ENCODE measurements at places on chromosomes 12 and 14. TPM values are rescaled to one million over a fixed set of nuclear protein-coding genes. Genes with fewer than 3 reads are reported as not detected.

Gene NEUROD4
- not detected for total RNA-seq

Gene MORN3
- not detected for total RNA-seq

Gene ANKRD33
- not detected for total RNA-seq

Gene ZBTB25
- 11.4 TPM for total RNA-seq

Gene TAS2R9
- total RNA-seq, result not detected

Gene CACNA2D4
- total RNA-seq, result 0.25 TPM

Gene TEAD4
- total RNA-seq, result 201 TPM

Gene TMEM119
- total RNA-seq, result not detected

Gene NDUFB1
- total RNA-seq, result 1,081 TPM

DNA sequence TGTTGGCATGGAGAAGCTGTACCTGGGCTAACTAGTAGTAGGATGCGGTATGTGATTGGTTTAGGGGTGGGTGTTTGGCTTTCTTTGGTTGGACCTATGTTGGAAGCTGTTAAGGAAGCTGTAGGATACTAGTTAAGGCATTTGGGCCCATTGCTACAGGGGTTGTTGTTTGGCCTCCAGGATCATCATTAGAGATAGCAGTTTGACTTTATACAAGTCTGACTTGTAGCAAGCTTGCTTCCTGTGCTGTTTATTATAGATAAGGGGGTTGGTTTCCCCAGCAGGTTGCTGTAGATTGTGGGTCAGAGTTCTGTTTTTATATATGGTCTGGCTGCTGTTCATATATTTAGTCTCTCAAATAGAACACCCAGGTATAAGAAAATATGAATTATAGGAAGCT, 1.4 kb upstream of the PRIM1 start:
- no peaks in the 10 kb centered on the region for H3K27me3 ChIP-seq
- no peaks in the 10 kb centered on the region for H3K36me3 ChIP-seq
- H3K27ac ChIP-seq, result no peak overlapping the region
- H3K4me3 ChIP-seq, result no peak overlapping the region
- H3K4me1 ChIP-seq, result peaks cover 3% of the 10 kb centered on the region

- peak within 1 kb of the TSS; percentile 79 for H3K27ac ChIP-seq
- no peaks in the 10 kb centered on the region for H3K36me3 ChIP-seq
- DNase-seq, result peak; percentile 70
- H3K27me3 ChIP-seq, result peaks cover 5% of the 10 kb centered on the region
These were observed at the start of gene ITGA5 for GRCh38 chr12:54419088-54419887. Gene ITGA5, minus strand, starts transcription at chr12:54419266. Its CDS starts 68 bp downstream, at chr12:54419198.

- no peaks in the 10 kb centered on the region for H3K36me3 ChIP-seq
- no peak overlapping the region for H3K4me3 ChIP-seq
- H3K4me1 ChIP-seq, result peaks cover 6% of the 10 kb centered on the region
- no peak overlapping the region for H3K27ac ChIP-seq
These were observed 39.3 kb downstream of the SLC25A47 start for GRCh38 chr14:100362311-100362927.

GRCh38 chr14:105311838-105312237, 2.7 kb upstream of the PACS2 start:
- H3K4me1 ChIP-seq, result peaks cover 23% of the 10 kb centered on the region
- no peaks in the 10 kb centered on the region for H3K36me3 ChIP-seq
- no peak overlapping the region for H3K4me3 ChIP-seq
- no peak overlapping the region for H3K27ac ChIP-seq
- DNase-seq, result no peak

DNA sequence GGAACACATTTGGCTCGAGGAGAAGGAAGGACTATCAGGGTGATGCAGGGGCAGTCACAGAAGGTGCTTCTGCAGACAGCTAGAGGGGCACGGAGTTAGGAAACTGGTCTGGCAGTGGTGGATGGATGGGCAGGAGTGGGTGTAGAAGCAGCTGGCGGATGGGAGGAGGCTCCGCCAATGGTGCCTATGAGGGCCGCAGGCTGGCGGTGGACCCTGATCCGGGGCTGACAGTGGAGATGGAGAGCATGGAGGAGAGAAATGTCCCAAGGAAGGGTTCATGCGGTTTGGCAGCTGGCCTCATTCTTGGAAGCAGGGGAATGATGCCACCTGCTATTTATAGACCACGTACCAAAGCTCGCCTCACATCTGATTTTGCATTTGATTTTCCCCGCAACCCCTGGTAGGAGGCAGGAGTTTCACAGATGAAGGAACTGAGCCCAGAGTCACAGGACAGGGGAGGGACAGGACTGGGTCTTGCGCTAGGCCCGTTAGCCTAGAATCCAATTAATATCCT, 237.1 kb downstream of the FOXN3 start:
- H3K36me3 ChIP-seq, result no peaks in the 10 kb centered on the region
- no peak overlapping the region for H3K4me3 ChIP-seq
- H3K27ac ChIP-seq, result peak overlapping the region; percentile 51
- no peaks in the 10 kb centered on the region for H3K27me3 ChIP-seq

- no peak overlapping the region for H3K4me3 ChIP-seq
- no peak overlapping the region for H3K27ac ChIP-seq
- no peak for DNase-seq
- H3K27me3 ChIP-seq, result no peaks in the 10 kb centered on the region
- no peaks in the 10 kb centered on the region for H3K36me3 ChIP-seq
These were observed 250.1 kb upstream of the CAND1 start for GRCh38 chr12:67019070-67019469.

DNA sequence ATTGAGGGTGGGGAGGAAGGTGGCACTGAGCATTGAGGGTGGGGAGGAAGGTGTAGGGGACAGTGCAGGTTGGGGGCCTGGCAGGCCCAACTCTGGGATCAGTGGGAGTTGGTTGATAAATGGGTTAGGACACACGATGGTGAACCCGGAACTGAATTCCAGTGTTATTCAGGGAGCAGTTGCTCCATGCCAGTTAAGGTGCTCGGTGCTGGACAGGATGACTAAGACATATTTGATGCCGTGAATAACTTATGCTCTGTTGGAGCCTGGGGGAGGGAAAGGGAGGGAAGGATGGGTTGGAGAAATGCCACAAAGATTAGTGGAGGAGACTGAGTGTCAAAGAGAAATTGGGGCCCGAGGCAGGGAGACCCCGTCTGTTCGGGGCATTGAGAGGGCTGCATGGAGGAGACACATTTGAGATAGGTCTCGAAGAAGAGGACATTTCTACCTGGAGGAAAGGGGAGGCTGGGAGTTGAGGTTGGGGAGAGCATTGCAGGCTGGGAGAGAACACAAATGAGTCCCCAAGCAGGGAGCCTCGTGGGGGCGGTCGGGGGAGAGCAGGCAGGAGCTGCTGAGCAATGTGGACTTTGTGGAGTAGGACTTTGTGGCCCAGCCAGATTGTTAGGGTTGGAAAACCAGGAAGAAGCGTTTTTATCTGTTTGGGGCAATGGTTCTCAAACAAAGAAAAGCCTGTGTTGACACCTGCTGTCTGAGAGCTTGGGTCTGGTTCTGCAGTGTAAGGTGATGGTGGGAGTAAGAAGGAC, 65.3 kb downstream of the IQSEC3 start:
- no peak for DNase-seq
- no peaks in the 10 kb centered on the region for H3K4me1 ChIP-seq
- no peaks in the 10 kb centered on the region for H3K36me3 ChIP-seq
- no peaks in the 10 kb centered on the region for H3K27me3 ChIP-seq
- no peak overlapping the region for H3K4me3 ChIP-seq

GRCh38 chr12:62643486-62643885, 176.9 kb downstream of the MON2 start:
- no peak overlapping the region for H3K4me3 ChIP-seq
- no peaks in the 10 kb centered on the region for H3K36me3 ChIP-seq
- no peaks in the 10 kb centered on the region for H3K4me1 ChIP-seq
- no peak overlapping the region for H3K27ac ChIP-seq
- no peak for DNase-seq

DNA sequence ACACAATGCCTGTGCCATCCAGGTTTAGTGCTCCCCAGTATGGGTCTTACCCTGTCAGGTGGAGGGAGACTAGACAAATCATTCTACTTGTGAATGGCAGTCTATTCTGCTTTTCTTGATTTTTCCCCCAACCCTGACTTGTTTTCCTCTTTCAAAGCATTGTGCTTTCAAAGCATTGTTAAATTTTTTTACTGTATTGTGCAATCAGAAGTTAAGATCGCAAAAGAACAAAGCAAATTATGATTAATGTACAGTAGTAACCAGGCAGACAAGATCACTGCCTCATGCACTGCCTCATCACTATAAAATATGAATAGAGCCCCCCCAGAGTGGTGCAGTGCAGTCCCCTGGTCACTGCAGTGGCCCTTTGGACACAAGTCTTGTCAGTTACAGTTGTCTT, 14.1 kb downstream of the GABARAPL1 start:
- no peak overlapping the region for H3K4me3 ChIP-seq
- H3K36me3 ChIP-seq, result peaks cover 27% of the 10 kb centered on the region
- no peak for DNase-seq
- H3K4me1 ChIP-seq, result no peaks in the 10 kb centered on the region

DNA sequence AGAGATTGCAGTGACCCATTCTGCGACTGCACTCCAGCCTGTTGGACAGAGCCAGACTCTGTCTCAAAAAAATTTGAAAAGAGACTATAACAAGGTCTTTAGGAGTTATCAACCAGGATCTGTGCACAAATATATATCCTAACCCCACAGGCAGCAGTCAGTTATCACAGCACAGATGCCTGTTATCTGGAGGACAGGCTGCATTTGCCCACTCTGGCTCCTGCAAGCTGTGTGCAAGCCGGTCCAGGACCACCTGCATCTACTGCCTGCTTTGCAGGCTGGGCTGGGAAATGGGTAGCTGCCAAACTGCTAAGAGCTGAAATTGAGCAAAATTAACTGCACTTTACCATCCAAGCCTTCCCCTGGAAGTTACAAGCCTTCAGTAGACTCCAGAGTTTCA, 21.4 kb upstream of the RCOR1 start:
- no peak for DNase-seq
- H3K27me3 ChIP-seq, result no peaks in the 10 kb centered on the region
- H3K4me3 ChIP-seq, result no peak overlapping the region
- no peaks in the 10 kb centered on the region for H3K4me1 ChIP-seq
- no peaks in the 10 kb centered on the region for H3K36me3 ChIP-seq

DNA sequence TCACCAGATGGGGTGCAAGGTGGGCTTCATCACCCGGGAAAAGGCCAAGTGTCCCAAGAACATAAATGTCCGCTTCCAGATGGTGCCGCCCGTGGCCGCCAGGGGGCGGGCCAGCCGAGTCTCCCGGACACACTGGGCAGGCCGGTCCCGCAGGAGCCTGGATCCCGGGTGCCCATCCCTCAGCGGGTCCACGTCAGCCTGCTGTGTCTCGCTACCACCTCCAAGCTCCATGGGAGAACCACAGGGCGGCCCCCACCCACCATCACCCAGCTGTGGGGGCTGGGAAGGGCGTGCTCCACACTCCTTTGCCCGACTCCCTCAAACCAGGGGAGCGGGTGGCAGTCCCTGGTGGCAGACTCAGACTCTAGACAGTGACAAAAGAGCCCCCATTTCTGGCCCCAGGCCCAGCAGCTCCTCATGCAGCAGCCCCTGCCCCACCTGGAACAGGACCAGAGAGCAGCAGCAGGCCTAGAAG, 22.0 kb upstream of the NUDT14 start:
- H3K4me3 ChIP-seq, result no peak overlapping the region
- DNase-seq, result peak; percentile 65
- H3K4me1 ChIP-seq, result peaks cover 30% of the 10 kb centered on the region

GRCh38 chr12:68263366-68263765, 10.0 kb upstream of the IL22 start:
- no peaks in the 10 kb centered on the region for H3K36me3 ChIP-seq
- no peak overlapping the region for H3K4me3 ChIP-seq
- DNase-seq, result no peak
- no peak overlapping the region for H3K27ac ChIP-seq
- no peaks in the 10 kb centered on the region for H3K27me3 ChIP-seq

DNA sequence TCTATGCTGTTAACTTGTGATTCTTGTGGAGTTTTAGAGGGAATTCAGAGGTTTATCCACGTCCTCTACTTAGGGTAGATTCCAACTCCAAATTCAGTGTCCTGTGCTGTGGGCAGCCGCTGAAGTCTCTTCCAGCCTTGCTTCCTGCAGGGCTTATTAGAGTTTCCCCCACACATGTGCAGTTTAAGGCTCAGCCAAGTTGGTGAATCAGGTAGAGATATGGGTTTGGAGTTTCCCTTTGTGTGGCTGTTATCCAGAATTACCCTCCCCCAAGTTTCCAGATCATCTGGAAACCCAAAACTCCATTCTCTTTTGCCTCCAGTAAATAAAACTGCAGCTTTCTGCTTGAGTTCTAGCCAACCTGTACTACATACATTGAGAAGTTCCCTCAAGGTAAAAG, 853.7 kb downstream of the GALC start:
- DNase-seq, result no peak
- H3K27ac ChIP-seq, result no peak overlapping the region
- no peak overlapping the region for H3K4me3 ChIP-seq
- no peaks in the 10 kb centered on the region for H3K36me3 ChIP-seq
- no peaks in the 10 kb centered on the region for H3K4me1 ChIP-seq
- no peaks in the 10 kb centered on the region for H3K27me3 ChIP-seq

GRCh38 chr12:25377469-25378177, 126.9 kb upstream of the KRAS start:
- no peak overlapping the region for H3K4me3 ChIP-seq
- no peak overlapping the region for H3K27ac ChIP-seq
- no peaks in the 10 kb centered on the region for H3K36me3 ChIP-seq
- no peaks in the 10 kb centered on the region for H3K4me1 ChIP-seq
- DNase-seq, result no peak

DNA sequence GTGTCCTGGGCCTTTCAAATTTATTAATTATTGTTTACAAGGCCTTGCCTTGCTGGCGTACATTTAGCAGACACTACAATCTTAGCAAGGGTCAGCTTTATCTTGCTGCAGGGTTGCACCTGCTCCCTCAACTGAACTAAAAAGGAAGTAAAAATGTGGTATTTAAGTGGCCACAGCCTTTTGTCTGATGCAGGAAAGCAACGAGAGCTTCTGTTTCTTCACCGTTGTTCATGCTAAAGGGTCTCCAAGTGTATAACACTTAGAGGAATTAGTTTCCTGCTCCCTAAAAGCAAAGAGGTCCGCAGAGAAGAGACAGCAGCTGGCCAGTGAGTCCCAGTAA, 62.8 kb upstream of the EGLN3 start:
- H3K4me3 ChIP-seq, result no peak overlapping the region
- no peaks in the 10 kb centered on the region for H3K4me1 ChIP-seq
- H3K36me3 ChIP-seq, result no peaks in the 10 kb centered on the region
- DNase-seq, result no peak
- no peak overlapping the region for H3K27ac ChIP-seq

- no peaks in the 10 kb centered on the region for H3K27me3 ChIP-seq
- peak overlapping the region; percentile 29 for H3K4me3 ChIP-seq
- H3K36me3 ChIP-seq, result peaks cover 52% of the 10 kb centered on the region
- no peak for DNase-seq
- H3K4me1 ChIP-seq, result no peaks in the 10 kb centered on the region
These were observed 30.7 kb downstream of the CEP290 start for GRCh38 chr12:88111074-88111652.
